ENCODE measurements at places on chromosomes 1 and 21.
A peak's percentile ranks its signal among the peaks of the same experiment; 100 is the strongest.

DNA sequence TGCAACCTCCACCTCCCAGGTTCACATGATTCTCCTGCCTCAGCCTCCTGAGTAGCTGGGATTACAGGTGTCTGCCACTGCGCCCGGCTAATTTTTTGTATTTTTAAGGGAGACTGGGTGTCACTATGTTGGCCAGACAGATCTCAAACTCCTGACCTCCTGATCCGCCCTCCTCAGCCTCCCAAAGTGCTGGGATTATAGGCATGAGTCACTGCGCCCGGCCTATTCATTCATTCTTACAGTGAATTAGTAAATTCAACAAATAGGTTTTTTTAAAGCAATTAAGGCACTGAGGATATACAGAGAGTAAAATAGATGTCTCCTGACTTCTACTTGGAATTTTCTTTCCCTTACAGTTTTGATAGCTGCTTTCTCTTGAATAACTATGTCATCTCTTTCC lies 43.5 kb downstream of the CDC42 start:
- no peak for DNase-seq

- DNase-seq, result no peak
These were observed 100.4 kb downstream of the MRPL37 start for GRCh38 chr1:54300401-54300800.

- peak; percentile 96 for DNase-seq
These were observed 2.6 kb downstream of the KCNA3 start for GRCh38 chr1:110672001-110672752.

- DNase-seq, result peak; percentile 84
These were observed 154.8 kb downstream of the SLC45A1 start for GRCh38 chr1:8472668-8473067.

DNA sequence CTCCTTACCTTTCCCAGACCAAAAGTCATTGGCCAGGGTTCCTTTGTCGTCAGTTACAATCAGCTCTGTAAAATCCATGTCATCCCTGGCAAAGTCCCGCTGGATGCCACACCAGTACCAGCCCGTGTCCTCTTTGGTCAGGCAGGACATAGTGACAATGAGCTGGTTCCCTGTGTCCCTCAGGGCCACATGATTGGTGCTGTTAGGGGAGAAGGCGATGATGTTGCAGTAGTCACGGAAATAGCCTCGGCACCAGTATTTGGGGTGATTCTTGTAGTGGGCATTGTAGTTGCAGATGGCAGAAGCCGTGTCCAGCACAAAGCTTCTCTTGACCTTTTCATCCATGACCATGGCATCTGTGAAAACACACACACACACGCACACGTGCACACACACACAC lies 14.8 kb downstream of the ADORA3 start:
- no peak for DNase-seq

- no peak for DNase-seq
These were observed 151.9 kb upstream of the GJB5 start for GRCh38 chr1:34602907-34603306.

DNA sequence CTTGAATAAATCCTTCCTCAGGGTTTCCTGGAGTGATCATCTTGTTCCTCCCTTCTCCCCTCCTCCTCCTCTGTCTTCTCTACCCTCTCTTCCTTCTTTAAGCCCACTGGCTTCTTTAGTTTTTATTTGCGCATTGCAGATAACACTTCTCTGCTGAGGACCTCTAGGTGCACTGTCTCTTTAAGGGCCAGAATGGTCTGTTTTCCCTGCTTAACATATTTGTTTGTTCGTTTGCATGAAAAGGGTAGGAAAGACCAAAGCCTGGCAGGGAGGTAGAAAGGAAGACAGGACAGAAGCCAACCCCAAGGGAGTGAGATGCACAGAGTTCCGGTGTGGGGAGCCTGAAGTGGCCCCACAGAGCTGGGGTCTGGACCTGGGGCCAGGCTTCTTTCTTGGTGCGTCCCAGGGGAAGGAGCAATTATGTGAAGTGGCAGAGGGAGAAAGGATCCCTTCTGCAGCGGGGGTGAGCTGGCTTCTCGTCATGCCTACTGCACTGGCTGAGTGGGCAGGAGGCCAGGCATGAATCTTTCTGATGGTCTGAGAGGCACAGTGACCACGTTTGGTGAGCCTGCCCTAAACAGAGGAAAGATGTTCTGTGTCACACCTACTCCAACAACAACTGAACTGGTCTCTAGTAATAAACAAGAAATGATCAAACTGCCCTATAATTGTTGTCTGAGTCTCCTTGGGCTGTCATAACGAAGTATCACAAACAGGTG lies 232.7 kb downstream of the KCNJ6 start:
- no peak for DNase-seq

- no peak for DNase-seq
These were observed 83.2 kb upstream of the PAPPA2 start for GRCh38 chr1:176379626-176380339.

DNA sequence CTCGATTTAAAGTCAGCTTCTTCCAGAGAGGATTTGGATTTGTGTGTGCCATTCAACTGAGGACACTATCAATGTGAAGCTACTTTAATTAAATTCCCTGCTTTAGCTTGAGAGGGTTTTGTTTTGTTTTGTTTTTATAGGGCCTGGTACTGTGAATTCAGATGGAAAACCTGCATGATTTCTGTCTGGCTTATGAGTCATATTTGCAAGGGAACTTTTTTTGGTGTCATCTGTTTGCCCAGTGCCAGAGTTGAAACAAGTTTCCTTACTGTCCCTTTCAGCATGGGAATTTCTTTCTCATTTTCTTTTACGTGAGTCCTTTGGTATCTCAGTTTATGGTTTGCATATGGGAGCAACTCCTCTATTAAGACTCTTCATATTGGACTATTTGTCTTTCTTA lies 194.6 kb downstream of the GREM2 start:
- DNase-seq, result no peak

DNA sequence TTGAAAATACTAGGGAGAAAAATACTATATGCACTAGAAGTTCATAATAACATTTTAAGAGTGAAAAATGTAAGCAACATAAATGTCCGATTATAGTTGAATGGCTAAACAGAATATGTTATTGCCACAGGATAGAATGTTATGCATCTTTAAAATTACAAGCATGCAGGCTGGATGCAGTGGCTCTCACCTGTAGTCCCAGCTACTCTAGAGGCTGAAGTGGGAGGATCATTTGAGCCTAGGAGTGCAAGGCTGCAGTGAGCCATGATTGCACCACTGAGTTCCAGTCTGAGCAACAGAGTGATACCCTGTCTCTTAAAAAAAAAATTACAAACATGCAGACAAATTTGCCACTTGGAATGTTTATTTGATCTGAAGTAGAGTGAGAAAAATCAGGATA lies 3.0 kb upstream of the BATF3 start:
- DNase-seq, result no peak

GRCh38 chr1:111199881-111200801 lies at the start of gene DENND2D:
DENND2D (minus strand) TSS chr1:111200646; CDS start chr1:111200459, 187 bp downstream.
- peak; percentile 89 for DNase-seq

DNA sequence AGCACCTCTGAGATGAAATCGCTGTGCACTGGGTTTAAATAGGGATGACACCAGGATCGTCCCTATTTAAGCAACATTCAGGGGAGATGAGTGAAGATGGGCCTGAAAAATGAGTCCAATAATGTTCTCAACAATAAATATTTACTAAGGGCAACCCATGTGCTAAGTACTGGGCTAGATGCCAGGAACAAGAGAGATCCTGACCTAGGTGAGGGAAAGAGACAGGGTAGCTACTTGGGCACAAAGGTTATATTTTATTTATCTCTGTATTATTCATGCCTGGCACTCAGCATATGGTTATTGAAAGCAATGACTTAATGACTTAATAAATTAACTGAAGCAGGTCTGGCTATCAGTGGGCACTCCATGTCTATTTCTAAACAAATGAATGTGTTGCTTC lies 27.4 kb upstream of the AVPR1B start:
- no peak for DNase-seq

- DNase-seq, result no peak
These were observed 77.2 kb upstream of the FOXD3 start for GRCh38 chr1:63245186-63245585.

DNA sequence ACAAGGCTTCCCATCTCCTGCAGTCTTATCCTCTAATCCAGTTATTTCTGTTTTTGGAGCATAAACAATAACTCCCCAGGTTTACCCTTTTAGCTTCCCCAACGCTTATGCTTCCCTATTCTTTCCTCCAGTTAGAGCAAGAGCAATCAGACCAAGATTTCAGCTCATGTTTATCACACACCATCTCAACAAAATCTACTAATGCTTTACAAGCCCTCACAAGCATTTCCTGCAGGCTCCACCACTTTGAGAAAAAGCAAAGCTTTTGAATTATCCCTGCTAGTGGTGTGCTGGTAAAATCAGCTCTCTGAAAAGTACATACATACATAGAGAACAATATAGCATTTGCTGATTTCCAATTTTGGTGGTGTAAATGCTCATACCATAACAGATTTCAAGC lies 92.9 kb downstream of the EDEM3 start:
- DNase-seq, result no peak

DNA sequence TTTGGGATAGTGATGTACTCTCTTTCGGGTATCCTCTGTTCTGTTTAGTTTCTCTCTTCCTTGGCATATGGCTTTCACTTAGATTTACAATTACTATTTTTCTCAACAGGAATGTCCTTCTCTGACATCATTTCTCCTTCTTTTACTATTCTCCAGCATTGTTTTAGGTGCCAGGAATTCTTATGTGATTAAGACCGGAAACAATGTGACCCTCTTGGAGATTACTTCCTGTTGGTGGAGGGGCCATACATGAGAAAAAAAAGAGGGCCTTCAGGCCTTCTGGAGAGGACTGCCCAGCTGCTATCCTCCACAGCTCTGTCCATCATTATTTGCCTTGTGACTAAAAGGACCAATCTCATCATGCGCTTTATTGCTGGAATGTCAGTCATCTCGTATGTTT lies 50.4 kb upstream of the ADAMTS5 start:
- DNase-seq, result no peak

DNA sequence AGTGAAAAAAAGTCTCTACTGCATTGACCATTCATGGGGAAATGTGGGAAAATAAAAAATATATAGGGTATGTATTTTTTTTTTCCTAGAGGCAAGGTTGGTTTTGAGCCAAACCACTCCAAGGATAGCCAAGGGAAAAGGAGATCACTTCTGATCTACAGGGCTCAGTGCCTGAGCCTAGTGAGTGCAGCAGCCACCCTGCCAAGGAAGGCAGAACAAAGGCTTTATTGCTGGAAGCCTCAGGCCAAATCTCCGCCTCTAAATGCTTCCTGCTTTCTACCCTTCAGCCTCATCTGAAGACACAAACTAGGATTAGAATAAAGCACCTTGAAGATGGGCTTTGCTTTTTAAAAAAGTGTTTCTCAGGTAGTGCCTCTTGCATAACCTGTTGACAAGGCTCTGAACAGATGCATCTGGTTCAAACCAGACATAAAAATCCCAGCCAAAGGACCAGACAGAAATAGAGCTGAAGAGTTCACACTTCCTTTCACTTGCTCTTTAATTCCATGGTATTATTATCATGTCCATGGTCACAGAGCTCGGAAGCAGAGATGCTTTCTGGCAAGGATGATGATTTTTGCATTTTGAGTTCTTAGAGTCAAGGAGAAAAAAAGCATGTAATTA lies 10.5 kb downstream of the C1orf115 start:
- no peak for DNase-seq

DNA sequence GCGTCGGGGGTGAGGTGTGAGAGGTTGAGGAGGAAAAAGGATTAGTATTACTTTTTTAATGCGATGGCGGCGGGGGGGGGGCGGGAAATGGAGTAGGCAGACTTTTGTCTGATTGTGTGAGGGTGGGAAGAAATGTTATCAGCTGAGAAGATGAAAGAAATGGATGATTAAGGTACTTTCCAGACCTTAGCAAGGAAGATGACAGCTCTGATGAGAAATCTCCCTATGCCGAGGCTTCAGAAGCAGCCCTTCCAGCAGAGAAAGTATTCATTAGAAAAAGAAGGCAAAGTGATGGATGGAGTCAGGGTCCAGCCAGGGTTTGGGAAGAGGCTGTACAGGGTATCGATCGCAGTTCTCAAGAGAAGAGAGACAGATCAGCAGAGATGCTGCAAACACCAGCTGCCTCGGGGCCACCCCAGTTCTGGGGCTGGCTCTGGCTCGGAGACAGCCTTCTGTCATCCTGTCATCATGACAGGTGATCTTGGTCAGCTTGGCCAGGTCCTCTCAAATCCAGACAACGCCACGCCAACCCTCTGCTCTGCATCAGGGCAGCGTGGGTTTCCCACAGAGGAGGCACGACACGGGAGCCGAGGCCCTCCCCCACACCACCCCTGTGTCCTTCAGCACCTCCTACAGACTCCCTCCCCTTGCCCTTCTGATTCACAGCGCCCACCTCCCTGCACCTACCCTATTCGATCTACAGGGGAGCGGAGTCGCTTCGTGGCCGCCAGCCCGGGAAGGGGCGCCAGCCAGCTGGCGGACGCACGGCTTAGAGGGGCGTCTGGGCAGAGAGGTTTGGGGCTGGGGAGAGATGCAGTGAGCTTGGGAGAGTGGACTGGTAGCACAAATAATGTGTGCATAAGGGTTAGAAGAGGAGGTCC lies 674 bp upstream of the ATXN7L2 start:
- DNase-seq, result no peak

GRCh38 chr1:155002464-155003226 lies at the start of gene ZBTB7B:
ZBTB7B (plus strand) TSS chr1:155002802; CDS start chr1:155014661, 11,859 bp downstream.
- peak; percentile 74 for DNase-seq

DNA sequence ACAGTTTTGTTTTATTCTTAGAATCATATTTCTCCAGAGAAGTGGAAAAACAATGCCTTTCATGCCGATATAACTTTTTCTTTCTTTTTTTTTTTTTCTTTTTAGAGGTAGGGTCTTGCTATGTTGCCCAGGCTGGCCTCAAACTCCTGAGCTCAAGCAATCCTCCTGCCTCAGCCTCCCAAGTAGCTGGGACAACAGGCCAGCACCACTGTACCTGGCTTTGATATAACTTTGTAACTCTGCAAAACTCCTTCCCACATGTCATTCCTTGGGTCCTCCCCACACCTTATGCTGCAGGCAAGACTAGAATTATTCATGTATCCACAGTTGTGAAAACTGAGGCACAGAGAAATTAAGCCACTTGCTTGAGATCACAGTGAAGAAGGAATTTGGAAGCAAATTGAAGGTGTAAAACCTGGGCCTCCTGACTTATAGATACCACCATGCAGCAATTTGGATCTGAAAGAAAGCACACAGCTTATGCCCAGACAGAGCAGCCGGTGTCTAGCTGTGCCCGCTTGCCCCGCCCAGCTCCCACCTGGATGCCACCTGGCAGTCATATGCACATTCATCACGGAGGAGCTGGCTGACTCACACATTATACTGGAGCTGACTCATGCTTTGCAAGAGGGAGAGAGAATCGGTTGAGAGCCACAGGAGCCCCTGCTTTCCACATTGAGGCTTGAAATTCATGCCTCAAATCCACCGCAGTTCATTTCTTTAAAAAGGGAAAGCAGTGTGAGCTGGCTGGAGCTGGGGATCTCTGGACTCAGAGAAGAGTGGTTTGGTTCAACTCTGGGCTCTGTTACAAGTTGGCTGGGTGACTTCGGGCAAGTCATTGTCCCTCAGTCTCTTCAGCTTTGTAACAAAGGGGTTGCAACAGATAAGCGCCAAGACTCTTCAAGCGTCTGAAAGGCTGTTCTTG lies 8.3 kb upstream of the SLC2A1 start:
- DNase-seq, result no peak

- DNase-seq, result no peak
These were observed 10.9 kb upstream of the SLC27A3 start for GRCh38 chr1:153764310-153764709.

- no peak for DNase-seq
These were observed 3.7 kb upstream of the NR1I3 start for GRCh38 chr1:161241682-161242081.

All from activated CD4-positive, alpha-beta T cell treated with anti-CD3 and anti-CD28 coated beads, Interleukin-2, amount 10 ng/mL, durations not matched to agents 24 days and 14 days (primary cell).